ENCODE measurements at places on chromosomes 1 and 21. TPM values are rescaled to one million over a fixed set of nuclear protein-coding genes. Genes with fewer than 3 reads are reported as not detected.

FCRLB gene
- 0.11 TPM for total RNA-seq

PAQR6 gene
- total RNA-seq, result 3.6 TPM

ARHGAP29 gene
- not detected for total RNA-seq

GNG4 gene
- not detected for total RNA-seq

C1orf53 gene
- total RNA-seq, result not detected

PTGS2 gene
- total RNA-seq, result 0.88 TPM

CHIT1 gene
- total RNA-seq, result 0.58 TPM

HTR6 gene
- 2.2 TPM for total RNA-seq

MPZ gene
- total RNA-seq, result 3.2 TPM

BNIPL gene
- total RNA-seq, result 0.30 TPM

FRRS1 gene
- 1.1 TPM for total RNA-seq

NKAIN1 gene
- not detected for total RNA-seq

CELA3B gene
- total RNA-seq, result not detected

OR2M3 gene
- total RNA-seq, result not detected

NBPF3 gene
- 8.2 TPM for total RNA-seq

ATP1A2 gene
- not detected for total RNA-seq

ZBTB8A gene
- total RNA-seq, result not detected

KLHDC8A gene
- not detected for total RNA-seq

CDC14A gene
- 182 TPM for total RNA-seq

DCDC2B gene
- not detected for total RNA-seq

UBASH3A gene
- 60.8 TPM for total RNA-seq

KRTAP10-1 gene
- not detected for total RNA-seq

PIGR gene
- not detected for total RNA-seq

CRNN gene
- not detected for total RNA-seq

PPFIA4 gene
- 0.93 TPM for total RNA-seq

RGS16 gene
- total RNA-seq, result 16.3 TPM

ZNF691 gene
- 1.7 TPM for total RNA-seq

GABRD gene
- 0.38 TPM for total RNA-seq

IGSF5 gene
- not detected for total RNA-seq

SMPDL3B gene
- total RNA-seq, result not detected

YBEY gene
- total RNA-seq, result 10.6 TPM

ETV3L gene
- total RNA-seq, result not detected

CD53 gene
- total RNA-seq, result 169 TPM

S100A7A gene
- total RNA-seq, result not detected

CHIA gene
- total RNA-seq, result not detected

RPE65 gene
- total RNA-seq, result not detected

FAM167B gene
- 0.38 TPM for total RNA-seq

KPRP gene
- total RNA-seq, result not detected

SLC30A2 gene
- not detected for total RNA-seq

PRAMEF5 gene
- total RNA-seq, result not detected

SLC6A17 gene
- not detected for total RNA-seq

ATP6V1G3 gene
- not detected for total RNA-seq

MROH9 gene
- total RNA-seq, result not detected

RAB3B gene
- not detected for total RNA-seq

ITLN2 gene
- not detected for total RNA-seq

LDLRAD1 gene
- total RNA-seq, result not detected

SPRR2A gene
- not detected for total RNA-seq

RNU1-3 gene
- 4,982 TPM for total RNA-seq

MAEL gene
- not detected for total RNA-seq

DFFB gene
- 6.8 TPM for total RNA-seq

BTBD8 gene
- total RNA-seq, result 2.8 TPM

All from CD4-positive, alpha-beta T cell (primary cell).